ENCODE measurements at places on chromosomes 3 and 15.

GRCh38 chr15:67967871-67968431 lies 86.2 kb upstream of the PIAS1 start:
- peak; percentile 72 for DNase-seq

- no peak for DNase-seq
Measured at GRCh38 chr3:104245981-104246380, 1120.7 kb upstream of the ALCAM start.

GRCh38 chr3:129908417-129908816 lies 14.9 kb upstream of the TMCC1 start:
- no peak for DNase-seq

GRCh38 chr15:66401130-66402021 lies 14.7 kb downstream of the MAP2K1 start:
- DNase-seq = no peak

GRCh38 chr3:196048922-196049598 lies 32.8 kb downstream of the TFRC start:
- no peak for DNase-seq

DNA sequence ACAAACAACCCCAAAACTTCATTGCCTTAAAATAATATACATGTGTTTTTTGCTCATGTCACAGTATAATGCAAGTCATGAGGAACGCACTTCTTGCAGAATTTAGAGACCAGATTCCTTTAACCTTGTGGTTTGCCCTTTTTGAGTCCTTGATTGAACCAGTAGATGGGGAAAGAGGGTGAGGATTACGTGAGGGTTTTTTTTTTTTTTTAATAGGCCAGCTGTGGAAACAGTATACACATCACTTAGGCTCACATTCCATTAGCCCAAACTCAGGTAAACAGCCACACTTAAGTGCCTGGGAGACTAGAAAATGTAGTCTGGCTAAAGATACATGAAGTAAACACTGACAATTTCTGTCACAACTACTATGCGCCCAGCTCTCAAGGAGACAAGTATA lies 114.9 kb upstream of the MLF1 start:
- DNase-seq = no peak

- no peak for DNase-seq
Measured at GRCh38 chr3:148318240-148318639, 379.5 kb upstream of the AGTR1 start.

- no peak for DNase-seq
Measured at GRCh38 chr3:87335931-87336330, 59.5 kb upstream of the POU1F1 start.

DNA sequence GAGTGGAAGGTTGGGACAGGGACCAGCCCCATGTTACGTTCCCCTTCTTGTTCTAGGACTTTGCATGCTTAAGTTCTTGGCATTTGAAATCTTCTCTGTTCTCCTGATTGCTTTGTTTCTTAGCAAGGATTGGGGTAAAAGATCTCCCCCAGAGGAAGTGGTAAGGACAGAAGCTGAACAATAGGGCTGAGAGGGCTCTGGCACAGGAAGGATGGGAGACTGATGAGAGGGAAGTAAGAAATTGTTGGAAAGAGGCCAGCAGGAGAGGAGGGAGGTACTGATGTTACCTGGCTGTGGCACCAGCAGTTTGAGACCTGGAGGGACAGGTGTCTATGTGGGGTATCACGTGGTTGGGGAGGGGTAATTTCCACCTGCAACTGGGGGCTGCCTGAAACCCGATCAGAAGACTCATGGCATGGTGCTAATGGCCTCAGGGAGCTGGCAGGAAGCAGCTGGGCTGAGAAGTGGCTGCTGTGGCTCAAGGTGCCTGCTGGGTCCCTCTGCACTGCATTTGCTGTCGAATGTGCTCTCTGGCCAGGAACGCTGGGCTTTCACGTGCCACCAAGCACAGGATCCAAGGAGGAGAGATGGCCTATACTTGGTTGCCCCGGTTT lies 108.4 kb downstream of the LSM3 start:
- no peak for DNase-seq

GRCh38 chr3:4426261-4426781 lies 40.7 kb downstream of the SUMF1 start:
- DNase-seq = no peak

DNA sequence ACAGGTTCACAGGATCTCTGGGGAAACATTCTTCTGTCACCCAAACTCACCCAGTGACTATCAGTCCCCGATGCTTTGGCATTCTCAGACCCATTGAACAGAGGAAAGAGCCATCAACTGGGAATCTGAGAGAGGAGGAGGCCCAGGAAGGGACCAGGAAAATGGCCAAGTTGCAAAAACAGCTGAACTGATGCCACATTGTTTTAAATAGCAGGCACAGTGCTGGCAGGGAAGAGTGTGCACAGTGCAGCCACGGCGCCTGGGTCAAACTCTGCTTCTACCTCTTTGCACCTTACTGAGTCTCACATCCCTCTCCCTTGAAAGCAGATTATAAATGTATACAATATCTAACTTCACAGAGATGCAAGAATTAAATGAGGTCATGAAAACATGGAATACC lies 66.4 kb downstream of the SRGAP3 start:
- no peak for DNase-seq

GRCh38 chr15:97691078-97691477 lies 269.4 kb upstream of the ARRDC4 start:
- no peak for DNase-seq

GRCh38 chr15:78937132-78937739 lies 7.6 kb downstream of the CTSH start:
- DNase-seq = no peak

DNA sequence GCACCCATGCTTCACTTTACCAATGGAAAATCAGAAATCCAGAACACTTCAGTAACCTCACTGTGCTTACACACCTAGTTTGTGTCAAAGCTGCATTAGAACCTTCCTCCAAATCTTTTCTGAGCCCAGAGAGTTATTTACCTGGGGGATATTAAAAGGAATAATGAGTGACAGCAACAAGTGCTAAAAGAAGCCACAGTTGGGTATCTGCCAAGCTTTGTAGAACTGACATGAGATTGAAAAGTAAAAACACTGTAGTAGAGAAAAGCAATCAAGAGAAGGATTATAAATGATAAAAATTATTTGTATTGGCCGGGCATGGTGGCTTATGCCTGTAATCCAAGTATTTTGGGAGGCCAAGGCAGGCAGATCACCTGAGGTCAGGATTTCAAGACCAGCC lies 8.8 kb upstream of the TBC1D23 start:
- DNase-seq = no peak

DNA sequence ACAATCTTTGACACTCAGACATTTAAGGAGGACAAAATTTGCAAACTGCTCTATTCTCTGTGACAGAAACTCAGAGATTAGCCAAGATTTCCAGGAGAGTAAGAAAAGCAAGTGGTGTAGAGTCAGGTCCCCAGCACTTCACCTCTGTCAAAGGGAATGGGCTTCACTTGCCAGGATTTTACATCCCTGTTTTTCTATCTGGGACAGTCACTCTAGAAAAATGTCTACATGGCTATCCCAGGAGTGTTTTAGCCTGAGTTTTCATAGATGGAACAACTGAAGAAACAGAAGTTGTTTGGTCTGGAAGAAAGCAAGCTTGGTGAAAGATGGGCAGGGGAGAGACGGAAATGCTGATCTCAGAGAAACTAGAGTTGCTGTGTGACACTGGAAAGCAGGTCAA lies 3.0 kb downstream of the FAM219B start:
- DNase-seq = no peak

GRCh38 chr15:72554471-72555425 lies 80.6 kb downstream of the ARIH1 start:
- DNase-seq = no peak

DNA sequence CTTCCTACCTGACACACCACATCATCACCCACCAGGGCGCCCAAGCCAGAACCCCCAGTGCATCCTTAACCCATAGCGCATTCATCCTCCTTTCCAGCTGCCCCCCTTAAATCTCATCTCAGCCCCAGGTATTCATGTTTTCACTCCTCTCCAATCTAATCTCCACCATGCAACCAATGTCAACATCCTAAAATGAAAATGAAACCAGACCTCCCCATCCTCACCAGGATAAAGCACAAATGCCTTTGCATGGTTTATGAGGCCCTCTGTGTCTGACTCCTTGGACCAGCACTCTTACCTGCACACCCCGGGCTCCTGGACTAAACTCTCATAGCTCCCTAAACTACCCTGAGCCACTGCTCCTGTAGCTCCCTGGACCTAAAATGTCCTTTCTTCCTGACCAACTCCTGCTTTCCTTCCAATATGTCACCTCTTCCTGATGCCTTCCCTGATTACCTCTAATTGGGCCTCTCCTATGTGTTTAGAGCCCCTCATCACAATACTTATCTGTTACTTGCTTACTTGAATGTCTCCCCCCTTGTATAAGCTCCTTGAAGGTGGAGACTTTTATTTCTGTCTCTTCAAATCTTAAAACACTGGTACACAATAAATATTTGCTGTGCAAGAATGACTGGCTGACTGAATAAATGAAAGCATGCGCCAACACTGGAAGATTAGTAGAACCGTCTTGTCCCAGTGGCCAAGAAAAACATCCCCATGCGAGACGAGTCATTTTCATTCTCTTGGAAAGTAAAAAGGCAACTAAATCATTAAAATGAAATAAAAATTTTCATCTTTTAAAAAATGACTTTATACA lies 142.5 kb downstream of the XXYLT1 start:
- no peak for DNase-seq

DNA sequence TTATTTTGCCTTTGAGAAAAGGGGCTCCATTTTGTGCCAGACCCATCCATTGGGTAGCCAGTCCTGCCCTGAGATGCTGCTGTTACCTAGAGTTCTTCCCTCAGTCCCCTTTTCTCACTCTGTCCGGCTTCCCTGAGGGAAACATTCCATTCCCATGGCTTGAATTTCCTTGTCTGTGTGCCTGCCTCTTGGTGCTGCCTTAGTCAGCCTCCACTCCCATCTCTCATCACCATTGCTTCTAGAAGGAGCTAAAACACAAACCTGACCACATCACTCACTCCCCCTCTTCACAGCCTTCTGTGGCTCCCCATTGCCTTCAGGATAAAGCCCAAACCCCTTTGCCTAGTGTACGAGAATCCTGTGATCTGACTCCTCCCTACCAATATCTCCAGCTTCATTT lies 25.2 kb upstream of the C2CD4B start:
- DNase-seq = no peak

- DNase-seq = no peak
Measured at GRCh38 chr15:29820394-29821154, 1.7 kb downstream of the TJP1 start.

GRCh38 chr3:119098619-119099222 lies 47.2 kb upstream of the TEX55 start:
- DNase-seq = peak; percentile 37

DNA sequence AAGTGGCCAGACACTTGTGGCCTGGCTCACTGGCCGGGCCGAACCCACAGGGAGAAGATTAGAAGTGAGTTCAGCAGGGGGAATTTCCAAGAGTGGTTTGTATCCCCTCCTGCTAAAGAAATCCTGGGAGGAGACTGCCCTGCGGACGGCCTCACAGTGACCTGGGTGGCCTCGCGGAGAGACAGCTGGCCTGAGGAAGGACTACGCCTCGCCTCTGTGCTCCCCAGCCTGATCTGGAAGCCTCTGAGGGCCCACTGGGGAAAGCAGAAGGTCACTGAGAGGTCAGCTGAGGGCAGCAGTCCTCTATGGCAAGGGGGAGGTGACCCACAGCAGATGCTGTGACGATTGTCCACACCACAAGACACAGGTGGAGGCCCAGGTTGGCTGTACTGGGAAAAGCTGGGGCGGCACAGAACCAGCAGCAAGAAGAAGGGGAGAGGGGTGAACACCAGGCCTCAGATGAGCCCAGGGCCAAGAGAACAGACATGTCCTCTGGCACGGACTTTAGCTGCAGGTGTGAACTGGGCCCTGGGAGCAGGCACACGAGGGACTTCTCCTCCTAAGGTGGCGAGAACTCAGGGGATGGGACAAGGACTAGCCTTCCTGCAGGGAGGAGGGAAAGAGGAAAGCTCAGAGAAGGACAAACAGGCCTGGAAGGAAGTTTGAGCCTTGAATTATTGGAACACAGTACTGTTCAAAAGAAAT lies 37.2 kb upstream of the DLG1 start:
- no peak for DNase-seq

- DNase-seq = no peak
Measured at GRCh38 chr3:21377071-21377769, 373.8 kb downstream of the ZNF385D start.

DNA sequence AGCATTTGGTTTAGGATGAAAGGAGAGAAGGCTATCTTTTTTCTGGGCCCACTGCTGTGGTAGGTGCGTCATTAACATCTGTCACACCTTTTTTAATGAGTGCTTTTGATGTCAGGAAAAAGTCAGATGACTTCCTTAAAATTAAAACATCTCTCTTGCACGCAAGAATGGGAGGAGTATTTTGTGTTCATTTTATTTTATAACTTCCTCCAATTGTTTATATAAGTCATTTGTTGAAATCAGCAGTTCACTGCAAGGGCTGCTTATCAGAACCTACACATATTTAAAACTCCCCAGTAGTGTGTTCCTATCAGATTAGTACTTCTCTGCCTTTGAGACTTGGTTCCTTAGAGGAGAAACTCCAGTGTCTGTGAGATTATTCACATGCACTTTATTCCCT lies 143.8 kb downstream of the NEO1 start:
- DNase-seq = no peak

GRCh38 chr15:48803877-48804276 lies 7.0 kb downstream of the CEP152 start:
- no peak for DNase-seq

GRCh38 chr3:163538387-163538786 lies 1539.9 kb downstream of the SI start:
- DNase-seq = no peak

- DNase-seq = no peak
Measured at GRCh38 chr3:37924453-37924852, 62.8 kb downstream of the CTDSPL start.

- no peak for DNase-seq
Measured at GRCh38 chr15:85649372-85649771, 145.4 kb downstream of the KLHL25 start.

All from neuronal stem cell (in vitro differentiated cells).